ENCODE measurements at places on chromosomes 3 and 15.

- no peak for DNase-seq
Measured at GRCh38 chr3:197854596-197855343, 63.7 kb downstream of the LRCH3 start.

GRCh38 chr15:52738311-52738710, 51.8 kb downstream of the ONECUT1 start:
- no peak for DNase-seq

- no peak for DNase-seq
Measured at GRCh38 chr3:169147238-169148008, 516.1 kb downstream of the MECOM start.

GRCh38 chr15:58249646-58250312, 111.6 kb downstream of the AQP9 start:
- no peak for DNase-seq

DNA sequence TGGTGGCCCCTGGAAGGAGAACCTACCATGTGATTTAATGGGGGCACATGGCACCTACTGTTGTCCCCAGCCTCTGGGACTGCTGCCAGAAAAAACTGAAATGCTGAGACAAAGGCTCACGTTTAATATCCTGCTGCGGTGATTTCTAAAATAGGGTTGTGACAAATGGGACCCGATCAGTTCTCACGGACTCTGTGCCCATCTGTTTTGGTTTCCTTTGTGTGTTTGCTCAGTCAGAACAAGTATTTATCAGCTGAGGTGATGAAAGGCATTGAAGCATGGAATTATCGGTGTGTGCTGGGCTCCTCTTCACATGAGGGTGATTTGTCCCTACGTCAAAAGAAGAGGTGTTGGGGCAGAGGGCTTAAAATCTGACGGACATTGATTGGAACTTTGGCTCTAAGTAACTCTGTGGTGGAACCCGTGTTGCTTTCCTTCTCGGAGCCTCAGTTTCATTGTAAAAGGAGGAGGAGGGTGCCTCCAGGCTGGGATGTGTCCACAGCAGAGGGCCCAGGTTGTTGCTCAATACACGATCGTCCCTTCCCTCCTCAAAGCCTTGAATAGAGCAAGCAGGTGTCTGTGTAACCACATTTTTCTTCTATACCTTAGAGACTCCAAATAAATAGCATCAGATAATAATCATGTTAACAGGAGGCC, 283.3 kb upstream of the RGMA start:
- DNase-seq: no peak
